ENCODE measurements at places on chromosomes 1 and 21.
A peak's percentile ranks its signal among the peaks of the same experiment; 100 is the strongest.

DNA sequence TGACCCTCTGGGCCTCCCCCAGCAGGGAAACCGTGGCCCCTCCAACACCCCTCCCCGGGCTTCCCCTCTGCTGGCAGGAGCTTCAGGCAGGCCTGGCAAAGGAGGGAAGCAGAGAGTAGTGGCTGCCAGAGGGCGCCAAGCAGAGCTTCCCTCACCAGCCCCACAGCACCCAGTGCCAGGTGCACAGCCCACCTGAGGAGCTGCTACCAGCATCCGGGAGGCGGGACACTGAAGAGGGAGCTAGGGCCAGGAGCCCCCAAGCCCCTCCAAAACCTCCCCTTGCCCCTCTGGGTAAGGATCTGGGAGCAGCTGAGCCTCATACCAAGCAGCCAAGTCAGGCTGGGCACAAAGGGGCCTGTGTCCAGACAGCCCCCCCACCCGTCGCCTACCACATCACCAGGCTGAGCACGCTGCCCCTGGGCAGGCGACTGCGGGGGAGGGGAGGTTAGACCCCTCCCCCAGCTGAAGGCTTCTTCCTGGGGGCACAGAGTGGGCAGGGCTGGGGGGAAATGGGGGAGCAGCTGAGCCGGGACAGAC, 19.6 kb downstream of the CCDC24 start:
- DNase-seq = no peak

DNA sequence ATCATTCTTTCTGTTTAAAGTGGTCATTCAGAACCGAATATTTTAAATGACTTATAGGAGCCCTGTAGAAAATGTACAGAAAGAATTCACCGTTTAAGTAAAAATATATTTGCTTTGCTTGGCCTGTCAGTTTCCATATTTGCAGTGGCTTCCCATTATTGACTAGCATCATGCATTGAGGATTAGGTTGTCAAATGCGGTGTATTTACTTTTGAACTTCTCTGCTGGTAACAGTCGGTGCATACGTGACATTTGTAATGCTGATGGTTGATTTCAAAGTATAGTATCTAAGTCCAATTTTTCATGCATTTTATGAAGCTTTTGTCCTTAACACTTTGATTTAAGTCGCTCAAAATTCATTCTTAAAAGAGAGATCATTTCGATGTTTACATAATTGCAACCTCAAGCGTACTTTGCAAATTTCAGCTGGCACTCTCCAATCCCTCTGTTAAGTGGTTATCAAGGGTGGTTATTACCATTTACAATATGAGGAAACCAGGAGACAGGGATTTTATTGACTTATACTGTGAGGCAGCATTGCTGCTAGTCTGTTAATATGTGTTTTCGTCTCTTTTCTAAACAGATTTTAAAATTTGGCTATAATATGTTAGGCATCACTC, 201.6 kb downstream of the SDCCAG8 start:
- DNase-seq = no peak

DNA sequence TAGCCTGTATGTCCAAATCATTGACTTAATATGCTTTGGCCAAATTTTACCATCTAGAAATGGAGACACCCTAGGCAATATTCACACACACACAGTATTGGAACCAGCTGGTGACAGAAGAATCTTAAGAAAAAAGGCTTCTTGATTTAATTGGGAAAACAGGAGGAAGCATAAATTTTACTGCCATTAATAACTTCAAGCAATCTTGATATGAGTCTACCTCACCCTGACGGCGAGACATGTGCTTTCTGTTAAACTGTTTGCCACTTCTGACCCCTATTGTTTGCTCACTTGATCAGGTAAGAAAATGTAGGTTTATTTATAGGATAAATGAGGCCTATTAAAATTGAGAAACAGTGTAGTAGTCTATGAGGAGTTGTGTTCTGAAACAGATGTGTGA, 73.2 kb downstream of the KIFAP3 start:
- no peak for DNase-seq

DNA sequence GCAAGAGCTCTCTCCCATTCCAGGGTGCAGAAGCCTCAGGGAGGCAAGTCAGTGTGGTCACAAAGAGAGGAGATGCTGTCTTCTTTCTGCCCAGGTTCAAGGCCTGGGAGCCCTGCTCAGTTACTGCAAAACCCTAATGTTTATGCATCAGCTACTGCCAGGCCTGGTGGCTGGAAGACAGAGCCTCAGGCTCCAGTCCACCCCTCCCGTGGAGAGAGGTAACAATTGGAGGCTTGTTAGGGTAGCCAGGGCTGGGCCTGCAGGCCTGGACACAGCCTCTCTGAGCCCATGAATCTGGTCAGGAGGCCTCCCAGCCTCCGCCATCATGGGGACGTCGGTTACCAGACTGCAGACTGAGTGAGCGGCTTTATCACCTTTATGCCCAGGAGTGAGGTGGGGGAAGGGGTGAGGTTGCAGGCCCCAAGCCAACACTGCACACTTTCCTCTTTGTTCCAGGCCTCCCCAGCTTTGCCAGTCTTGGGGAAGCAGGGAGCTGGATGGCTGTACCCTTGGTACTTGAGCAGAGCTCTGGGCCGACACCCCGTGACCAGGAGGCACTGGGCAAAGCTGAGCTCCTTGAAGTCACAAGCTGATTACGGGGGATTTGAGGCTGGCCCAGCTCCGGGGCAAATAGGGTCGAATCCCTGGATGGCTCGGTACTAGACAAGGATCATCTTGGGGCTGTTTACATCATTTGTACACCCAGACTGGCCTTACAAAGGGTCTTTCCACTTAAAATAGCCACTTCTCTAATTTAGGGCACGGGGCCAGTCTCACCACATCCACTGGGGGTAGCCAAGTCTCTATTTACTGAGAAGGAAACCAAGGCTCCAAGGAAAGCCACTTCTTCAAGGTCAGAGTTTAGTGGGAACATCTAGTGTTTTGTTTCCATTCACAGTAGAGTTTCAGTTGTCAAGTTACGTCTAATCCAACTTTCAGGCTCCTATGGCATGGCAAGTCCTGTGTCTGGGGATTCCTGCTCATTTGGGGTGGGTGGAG, 5.2 kb downstream of the SLC2A1 start:
- no peak for DNase-seq

GRCh38 chr1:28602536-28603439, 10.7 kb downstream of the RAB42 start:
- peak; percentile 74 for DNase-seq

DNA sequence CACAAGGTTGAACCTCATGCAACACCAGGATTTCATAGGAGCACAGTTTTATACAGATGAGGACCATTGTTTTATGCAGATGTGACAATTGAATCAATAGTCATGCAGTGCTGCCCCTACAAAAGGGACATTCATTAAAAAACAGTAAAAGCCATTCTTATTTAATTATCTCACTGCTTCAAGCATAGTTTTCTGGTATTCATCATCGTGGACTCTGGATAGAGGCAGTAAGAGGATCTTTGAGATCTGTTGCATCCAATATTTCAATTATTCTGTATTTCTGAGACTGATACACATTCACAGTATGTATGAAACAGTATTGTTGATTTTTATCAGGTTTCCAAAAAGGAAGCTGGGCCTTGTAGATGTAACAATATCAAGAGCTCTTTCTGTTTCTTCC, 237.6 kb downstream of the RYR2 start:
- no peak for DNase-seq

- no peak for DNase-seq
These were observed 88.8 kb downstream of the LAMC2 start for GRCh38 chr1:183274836-183275235.

GRCh38 chr1:58779801-58780382, 4.0 kb downstream of the JUN start:
- DNase-seq = no peak

DNA sequence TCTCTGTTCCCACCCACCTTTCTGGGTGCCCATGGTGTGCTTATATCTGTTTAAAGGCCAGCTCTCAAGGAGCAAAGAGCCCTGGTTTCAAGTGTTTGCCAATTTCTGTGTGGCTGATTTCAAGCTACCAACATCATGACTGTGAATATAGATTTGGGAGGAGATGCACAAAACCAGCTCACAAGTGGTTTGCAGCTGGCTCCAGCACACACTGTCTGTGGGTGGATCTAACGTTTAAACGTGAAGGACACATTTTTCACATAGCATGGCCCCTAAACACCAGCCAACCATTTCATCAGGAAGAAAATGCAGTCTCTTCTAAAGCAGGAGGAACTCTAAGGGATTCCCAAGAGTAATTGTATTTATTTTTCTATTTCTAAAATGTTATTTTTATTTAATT, 65.2 kb downstream of the FCRL5 start:
- DNase-seq = no peak

DNA sequence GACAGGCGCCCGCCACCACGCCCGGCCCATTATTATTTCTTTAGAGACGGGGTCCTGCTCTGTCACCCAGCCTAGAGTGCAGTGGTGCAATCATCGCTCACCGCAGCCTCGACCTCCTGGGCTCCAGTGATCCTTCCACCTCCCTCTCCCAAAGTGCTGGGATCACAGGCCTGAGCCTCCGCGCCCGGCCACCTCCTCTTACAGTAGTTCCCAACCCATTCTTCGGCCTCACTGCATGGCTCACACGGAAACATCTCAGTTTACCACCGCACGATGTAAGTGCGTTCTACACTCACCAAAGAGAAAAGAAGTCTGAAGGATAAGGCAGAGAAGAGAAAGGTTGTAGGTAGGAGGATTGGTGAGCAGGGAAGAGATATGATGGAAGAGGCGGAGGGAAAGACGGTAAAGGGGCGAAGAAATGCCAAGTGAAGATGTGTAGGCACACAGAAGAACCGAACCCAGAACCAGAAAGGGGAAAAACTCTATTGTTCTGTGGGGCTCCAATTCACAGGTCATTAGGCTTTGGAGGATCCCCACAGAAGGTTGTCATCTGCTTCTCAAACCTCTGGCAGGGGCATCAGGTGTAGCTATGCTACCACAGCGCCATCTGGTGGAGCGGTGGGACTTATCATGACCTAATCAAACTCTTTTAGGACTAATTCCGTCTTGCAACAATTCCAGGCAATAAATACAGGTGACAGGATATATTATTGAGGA, 504.2 kb downstream of the SMYD3 start:
- DNase-seq = peak; percentile 87

DNA sequence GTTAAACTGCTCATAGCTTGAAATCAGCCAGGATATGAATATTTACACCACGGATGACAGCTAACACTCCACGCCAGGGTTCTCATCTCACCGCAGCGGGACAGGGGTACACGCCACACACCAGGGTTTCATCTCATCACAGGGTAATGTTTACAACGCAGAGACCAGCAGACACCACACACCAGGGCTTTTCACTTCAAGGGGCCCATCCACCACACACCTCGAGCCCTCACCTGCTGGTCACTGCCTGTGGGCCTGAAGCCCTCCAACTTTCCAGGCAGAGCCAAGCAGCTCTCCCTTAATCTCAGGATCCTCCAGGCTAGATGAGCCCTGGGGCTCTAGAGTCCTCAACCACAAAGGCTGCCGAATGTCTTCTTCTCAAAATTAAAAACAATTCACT, 1.3 kb upstream of the KRTAP10-12 start:
- no peak for DNase-seq

GRCh38 chr1:96880626-96881025, 159.0 kb downstream of the PTBP2 start:
- no peak for DNase-seq

- no peak for DNase-seq
These were observed 8.8 kb upstream of the FGR start for GRCh38 chr1:27643600-27644368.

- no peak for DNase-seq
These were observed 29.1 kb downstream of the DDR2 start for GRCh38 chr1:162661336-162661735.

DNA sequence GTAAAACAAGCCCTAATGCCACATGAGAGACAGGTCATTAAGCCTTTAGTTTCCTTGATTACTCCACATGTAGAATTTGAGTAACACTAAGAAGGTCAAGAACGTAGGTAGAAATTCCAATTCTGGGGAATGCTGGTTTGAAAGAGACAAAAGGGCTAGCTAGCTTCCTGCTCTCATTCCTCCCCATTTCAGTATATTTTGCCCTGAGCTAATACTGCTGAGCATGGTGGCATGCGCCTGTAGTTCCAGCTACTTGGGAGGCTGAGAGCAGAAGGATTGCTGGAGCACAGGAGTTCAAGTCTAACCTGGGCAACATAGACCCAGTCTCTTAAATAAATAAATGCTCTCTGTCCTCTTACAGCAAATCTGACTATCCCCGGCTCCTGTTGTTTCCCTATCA, 12.8 kb downstream of the PRDX6 start:
- no peak for DNase-seq

DNA sequence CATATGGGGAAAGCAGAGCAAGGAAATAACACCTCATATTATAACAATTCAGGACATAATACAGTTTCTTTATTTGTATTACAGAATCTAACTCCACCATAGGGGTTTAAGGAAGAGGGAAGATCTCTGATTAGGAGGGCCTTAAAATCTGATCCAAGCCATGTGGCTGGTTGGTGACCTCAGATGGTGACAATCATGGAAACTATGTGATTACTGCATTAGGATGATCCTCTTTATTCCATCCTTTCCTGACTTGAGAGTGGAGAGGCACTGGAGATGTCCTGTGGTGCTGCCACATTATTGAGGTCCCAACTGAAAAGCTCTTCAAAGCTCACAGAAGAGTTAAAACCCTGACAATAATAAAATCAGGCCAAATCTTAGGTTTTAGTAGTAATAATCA, 168.1 kb upstream of the BEND5 start:
- no peak for DNase-seq

GRCh38 chr1:12552111-12552888, 65.7 kb downstream of the DHRS3 start:
- DNase-seq = no peak

GRCh38 chr1:40451238-40451585, 936 bp downstream of the ZFP69B start:
- DNase-seq = no peak

DNA sequence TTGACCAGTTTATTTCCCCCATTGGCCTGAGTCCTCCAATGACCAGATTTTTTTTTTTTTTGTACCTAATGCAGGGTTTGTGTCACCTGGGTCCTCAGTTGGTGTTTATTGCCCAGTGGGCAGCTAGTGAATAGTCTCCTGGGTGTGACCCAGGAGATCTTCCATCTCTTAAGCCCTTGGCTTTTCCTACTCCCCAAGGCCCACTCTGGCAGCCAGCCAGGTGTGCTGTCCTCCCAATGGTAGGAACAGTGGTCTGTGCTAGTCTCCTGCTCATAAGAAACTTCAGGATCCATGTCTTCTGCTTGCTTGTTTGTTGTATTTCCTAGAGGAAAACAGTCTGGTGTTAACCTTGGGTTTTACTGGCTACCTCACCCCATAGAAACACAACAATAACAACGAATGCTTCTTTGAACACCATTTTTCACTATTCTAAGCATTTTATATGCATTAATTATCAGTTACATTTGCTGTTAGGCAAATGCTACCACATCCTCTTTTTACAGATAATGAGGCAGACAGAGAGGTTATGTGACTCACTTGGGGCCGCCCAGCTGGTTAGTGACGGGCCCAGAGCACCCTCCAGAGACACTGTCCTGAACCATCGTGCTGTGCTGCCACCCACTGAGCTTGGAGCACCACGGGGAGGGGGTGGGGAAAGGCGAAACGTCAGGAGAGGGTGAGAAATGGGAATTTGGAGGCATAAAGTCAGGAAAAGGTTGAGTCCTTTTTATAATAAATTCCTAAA, 107.5 kb downstream of the HIVEP3 start:
- DNase-seq = no peak
